ENCODE measurements at places on chromosomes 6 and 20.

DNA sequence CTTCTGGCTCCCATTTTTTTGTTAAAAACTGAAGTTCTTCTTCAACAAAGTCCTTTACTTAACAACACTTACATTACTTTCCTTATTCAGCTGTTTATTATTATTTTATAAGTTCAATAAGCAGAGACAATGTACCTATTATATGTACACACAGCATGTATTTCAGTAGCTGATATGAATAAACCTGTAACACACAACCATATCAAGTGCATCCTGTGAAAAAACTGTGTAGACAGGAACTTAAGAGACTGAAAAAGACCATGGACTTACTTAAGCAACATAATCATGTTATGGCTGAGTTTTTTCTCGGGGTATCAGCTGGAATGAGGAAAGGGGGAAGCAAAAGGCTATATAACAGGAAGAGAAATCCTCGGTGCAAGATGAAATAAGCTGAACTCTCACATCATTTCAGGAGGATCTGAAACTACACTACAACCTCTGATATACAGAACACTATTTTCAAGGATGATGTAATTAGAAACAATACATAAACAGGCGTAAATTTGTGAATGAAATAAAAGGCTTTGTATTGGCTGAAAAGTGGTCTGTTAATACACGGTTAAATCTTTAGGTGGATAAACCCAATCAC is 70.9 kb downstream of the REV3L start:
- no peak for DNase-seq

DNA sequence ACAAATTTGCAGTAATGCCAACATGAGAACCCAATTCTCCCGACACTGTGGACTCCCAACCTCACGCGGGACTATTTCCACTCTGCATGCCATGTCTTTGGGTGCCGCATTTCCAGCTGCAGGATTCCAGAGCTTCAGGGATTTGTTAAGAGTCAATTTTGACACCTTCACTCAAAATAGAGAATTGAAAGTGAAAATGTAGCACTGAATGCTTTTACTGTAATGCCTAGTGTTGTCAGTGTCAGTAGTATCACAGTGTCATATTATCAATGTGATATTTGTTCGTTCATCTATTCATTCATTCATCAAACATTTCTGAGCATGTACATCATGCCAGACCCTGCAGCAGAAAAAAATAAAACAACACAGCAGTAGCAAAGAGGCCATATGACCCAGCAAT is 13.4 kb upstream of the FAM50B start:
- DNase-seq = no peak

GRCh38 chr6:157768863-157769551 is 54.0 kb upstream of the SNX9 start:
- DNase-seq = no peak

GRCh38 chr6:107691062-107691751 is 132.9 kb downstream of the SCML4 start:
- DNase-seq = no peak

- DNase-seq = no peak
Measured at GRCh38 chr6:35894776-35895175, 26.1 kb downstream of the SRPK1 start.

DNA sequence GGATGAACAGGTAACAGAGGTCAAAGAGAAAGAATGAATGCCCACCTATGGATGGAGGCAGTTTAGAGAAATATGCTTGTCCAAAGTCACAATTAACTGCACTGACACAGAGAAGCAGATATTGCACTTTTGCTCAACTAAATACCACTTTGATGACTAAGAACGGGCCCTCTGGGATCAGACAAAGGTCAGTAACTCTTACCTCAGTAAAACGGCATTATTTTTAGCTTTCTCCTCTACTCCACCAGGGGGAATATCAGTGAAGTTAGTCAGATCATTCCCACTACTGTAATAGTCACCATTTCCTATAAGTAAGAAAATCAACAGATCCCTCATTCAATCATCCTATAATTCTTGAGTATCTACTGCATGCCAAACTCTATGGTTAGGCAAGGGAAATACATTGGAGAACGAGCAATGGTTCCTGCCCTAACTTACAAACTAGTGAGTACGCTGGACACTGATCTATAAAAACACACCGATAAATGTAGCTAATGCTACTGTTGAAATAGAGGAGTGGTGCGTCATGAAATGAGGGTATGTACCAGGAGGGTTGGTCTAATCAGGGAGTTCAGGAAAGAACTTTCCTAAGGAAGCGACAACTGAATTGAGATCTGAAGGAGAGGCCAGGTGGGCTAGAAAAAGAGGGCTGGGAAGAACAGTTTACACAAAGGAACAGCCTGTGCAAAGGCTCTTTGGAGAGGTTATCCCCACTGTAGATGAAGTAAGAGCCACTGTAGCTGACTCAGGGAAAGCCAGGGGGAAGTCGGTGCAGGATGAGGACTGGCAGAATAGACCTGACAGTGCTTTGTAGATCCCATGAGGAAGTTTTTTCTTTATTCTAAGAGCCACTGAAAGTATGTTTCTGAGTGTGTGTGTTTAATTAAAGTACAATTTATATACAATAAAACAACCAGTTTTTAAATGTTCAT is 9.2 kb downstream of the ECI2 start:
- peak; percentile 7 for DNase-seq

DNA sequence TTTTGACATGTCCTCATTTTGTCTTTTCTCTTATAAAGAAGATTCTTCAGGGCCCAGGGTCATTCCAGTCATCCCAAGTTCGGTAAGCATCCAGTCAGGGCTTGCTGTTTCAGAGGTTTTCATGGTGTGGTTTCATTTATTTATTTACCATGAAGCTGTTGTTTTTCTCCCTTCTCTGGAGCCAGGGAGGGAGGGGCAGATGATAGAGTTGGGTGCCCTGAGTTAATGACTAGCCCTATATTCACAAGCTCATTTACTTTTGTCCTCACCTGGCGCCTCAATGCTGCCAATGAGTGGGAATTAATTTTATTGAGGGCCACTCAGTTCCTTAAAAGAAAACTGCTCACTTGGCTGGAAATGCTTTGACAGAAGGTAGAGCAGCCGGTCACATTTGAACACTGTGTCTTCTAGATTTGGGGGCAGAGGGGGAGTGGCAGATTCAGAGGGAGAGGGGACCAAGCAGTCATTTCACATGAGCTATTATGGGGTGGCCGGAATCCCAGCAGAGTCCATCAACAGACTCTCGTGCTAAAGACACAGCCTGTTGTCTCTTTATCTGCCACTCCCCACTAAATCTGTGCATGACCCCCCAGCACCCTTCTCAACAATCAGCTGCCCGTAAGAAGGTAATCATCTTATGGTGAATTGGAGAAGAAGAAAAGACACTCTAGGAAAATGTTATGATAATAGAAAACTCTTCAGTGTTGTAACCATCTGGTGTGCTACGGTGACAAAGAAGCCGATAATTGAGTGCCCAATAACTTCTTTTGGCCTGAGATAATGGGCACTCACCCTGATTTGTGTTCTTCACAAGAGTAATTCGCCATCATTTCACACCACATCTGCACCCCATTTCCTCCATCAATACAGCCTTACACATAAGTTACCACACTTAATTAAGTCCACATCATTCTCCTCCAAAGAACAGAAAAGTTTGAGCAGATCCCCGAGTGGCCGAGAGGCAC is 573.5 kb upstream of the JAG1 start:
- DNase-seq = no peak

DNA sequence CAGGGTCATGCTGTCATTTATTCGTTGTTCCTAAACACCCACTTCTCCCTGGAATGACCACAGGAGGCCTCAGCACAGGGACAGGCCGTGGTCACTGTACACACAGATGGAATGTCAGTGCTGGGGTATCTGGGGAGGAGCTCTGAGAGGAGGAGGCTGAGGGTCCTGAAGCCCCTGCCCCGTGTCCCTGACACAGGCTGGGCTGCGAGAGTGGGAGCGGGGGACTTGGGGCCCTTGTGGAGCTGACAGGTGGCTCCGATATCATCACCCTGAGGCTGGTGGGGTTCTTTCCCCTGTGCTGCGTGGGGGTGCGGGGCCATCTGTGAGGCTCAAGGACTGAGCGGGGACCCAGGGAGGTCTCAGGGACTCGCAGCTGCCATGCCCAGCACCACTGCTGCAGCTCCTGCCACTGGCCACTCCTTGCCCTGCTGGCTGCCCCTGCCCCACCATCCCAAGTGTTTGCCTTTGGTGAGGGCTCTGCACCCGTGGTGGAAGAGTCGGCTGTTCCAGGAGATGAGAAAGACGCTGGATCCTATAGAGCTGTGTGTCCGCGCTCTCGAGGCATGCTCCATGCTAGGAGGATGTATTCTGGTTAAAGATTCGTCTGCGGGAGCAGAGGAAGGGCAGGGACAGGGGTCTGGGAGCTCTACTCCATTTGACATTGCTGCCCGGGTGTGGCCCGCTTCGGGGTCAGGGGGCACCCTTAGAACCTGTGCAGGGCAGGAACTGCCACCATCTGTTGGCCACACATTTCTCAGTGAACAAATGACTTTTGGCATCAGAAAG is 18.9 kb downstream of the NPEPL1 start:
- no peak for DNase-seq

DNA sequence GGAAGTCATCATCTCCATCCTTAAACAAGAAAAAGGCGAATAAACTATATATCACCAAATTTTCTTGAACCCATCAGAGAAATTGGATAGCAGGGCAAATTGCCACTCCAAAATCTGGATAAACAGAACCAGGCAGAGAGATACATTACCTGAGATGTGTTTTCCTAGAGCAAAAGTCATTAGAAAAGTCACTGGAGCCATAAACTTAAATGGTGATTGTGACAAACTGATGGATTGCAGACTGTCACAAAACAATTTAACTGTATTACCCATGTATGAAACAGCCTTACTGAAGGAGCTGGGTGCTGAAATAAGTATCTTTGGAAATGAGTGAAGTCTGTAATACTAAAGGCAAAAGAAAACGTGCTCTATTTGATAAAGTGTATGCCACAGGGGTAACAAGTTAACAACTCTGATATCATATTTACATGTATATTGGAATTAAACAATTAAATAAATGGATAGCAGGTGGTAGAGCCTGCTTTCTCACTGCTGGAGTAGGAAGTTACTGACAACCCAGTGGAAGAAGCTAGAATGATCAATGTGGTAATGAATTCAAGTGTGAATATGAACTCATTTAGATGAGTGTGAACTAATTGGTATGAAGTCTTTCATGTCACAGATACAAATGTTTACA is 186.9 kb downstream of the LMBRD1 start:
- no peak for DNase-seq

GRCh38 chr6:144285548-144285797 is 338 bp downstream of the UTRN start:
- DNase-seq = no peak

DNA sequence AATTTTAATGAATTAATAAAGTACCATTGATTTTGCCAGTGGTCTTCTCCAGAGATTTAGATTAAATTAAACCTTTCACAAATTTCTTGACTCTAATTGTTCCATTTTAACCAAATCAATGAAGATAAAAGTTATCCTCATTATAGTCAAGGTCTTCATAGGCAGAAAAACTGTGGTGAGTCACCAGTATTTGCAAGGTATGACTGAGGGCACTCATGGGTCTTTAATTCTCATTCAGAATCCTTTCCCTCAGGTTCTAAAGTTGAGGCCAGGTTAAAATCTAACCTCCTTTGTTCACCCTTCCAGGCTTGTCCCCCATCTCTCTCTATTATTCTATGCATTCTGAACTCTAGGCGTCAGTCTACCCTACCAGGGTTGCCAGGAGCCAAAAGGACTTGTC is 93.9 kb downstream of the JAG1 start:
- DNase-seq = no peak

GRCh38 chr6:32655203-32655710 is 11.2 kb downstream of the HLA-DQB1 start:
- DNase-seq = no peak

GRCh38 chr6:132130626-132131298 is 179.6 kb upstream of the CCN2 start:
- no peak for DNase-seq

Data from activated CD4-positive, alpha-beta T cell treated with anti-CD3 and anti-CD28 coated beads, Interleukin-10, Interleukin-2, amounts not matched to agents 100 ng/mL and 50 ng/mL, durations not matched to agents 16 hours and 8 hours (primary cell).